ENCODE measurements at places on chromosomes 12 and 14.

DNA sequence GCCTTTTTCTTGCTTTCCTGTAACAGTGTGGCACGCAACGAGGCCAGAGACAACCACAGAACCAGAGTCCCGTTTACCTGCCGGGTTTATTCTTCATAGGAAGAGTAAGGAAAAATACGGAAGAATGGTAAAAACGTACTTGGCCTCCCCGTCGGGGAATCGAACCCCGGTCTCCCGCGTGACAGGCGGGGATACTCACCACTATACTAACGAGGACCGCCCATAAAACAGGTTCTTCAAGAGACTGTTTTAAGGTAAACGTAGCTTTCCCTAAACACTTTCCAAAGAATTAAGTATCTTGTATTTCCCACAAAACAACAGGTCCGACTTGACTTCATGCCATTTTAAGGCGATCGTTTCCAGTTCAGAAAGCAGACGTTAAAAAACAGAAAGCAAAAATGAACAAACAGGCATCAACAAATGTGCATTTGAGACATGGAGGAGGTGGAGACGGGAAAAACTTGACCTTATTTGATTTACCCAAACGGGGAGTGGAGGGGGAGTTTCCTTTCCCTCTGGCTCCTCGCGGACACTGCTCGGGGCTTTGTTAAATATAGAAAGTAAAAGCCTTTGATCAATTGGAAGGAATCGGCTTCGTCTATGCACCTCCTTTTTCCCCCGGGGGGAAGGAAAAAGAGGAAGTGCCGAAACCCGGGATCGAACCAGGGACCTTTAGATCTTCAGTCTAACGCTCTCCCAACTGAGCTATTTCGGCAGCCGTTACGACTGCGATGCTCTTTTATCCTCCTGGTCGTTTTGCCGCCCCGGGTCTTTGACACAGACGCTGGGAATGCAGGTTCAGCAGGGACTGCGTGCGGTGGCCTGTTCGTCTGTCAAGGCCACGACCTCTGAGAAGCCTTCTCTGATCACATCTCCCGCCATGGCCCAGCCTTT is 13.0 kb upstream of the UBC start:
- no peaks in the 10 kb centered on the region for H3K27me3 ChIP-seq
- no peaks in the 10 kb centered on the region for H3K36me3 ChIP-seq
- DNase-seq = peak; percentile 81
- H3K27ac ChIP-seq = peak overlapping the region; percentile 67

- H3K4me3 ChIP-seq = peak overlapping the region; percentile 64
- no peaks in the 10 kb centered on the region for H3K27me3 ChIP-seq
- peak; percentile 82 for DNase-seq
- H3K36me3 ChIP-seq = peaks cover 7% of the 10 kb centered on the region
These were observed 796 bp downstream of the YAF2 start for GRCh38 chr12:42237052-42237852.

DNA sequence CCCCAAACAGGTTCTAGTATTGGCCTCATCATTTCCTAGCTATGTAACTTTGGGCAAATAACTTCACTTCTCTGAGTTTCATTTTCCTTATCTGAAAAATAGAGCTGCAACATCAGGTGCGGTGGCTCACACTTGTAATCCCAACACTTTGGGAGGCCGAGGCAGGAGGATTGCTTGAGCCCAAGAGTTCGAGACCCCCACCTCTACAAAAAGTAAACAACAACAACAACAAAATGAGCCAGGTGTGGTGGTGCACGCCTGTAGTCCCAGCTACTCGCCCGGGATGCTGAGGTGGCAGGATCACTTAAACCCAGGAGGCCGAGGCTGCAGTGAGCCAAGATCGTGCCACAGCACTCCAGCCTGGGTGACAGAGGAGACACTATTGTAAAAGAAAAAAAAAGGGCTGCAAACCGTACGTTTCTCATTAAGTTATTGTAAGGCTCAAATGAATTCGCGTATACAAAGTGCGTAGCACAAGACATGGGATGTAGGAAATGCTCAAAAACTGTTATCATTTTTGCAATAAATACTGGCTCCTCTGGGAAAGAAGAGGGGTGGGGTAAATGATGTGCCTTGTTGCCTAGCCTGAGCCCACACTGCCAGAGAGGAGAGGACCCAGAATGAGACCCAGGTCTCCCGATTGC is 903 bp downstream of the C12orf76 start:
- H3K4me3 ChIP-seq = peak overlapping the region; percentile 79
- H3K36me3 ChIP-seq = peaks cover under 1% of the 10 kb centered on the region
- no peak for DNase-seq
- H3K27me3 ChIP-seq = no peaks in the 10 kb centered on the region
- peak overlapping the region; percentile 87 for H3K27ac ChIP-seq

DNA sequence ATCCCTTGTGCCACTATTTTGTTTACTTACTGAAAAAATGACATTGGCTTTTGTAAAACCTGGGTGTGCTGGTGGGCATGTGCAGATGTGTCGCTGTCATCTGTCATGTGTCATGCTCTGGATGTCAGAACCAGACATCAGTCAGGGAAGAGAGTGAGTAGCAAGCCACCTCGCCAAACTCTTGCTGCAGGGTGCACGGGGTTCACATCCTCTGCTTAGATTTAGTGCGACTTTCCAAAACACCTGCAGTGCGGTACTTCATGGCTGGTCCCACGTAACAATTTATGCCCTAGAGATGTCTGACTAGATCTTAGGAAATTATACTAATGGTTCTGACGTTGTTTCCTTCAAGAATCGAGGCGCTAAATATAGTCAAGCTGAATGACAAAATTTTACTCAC is 106.7 kb downstream of the CRADD start:
- H3K4me3 ChIP-seq = no peak overlapping the region
- peak; percentile 15 for DNase-seq
- no peaks in the 10 kb centered on the region for H3K27me3 ChIP-seq
- peaks cover 22% of the 10 kb centered on the region for H3K4me1 ChIP-seq
- H3K36me3 ChIP-seq = no peaks in the 10 kb centered on the region

GRCh38 chr14:78834766-78835451 is 664.7 kb downstream of the NRXN3 start:
- H3K27me3 ChIP-seq = no peaks in the 10 kb centered on the region
- no peak overlapping the region for H3K4me3 ChIP-seq
- H3K36me3 ChIP-seq = no peaks in the 10 kb centered on the region
- no peaks in the 10 kb centered on the region for H3K4me1 ChIP-seq
- no peak for DNase-seq
- no peak overlapping the region for H3K27ac ChIP-seq

DNA sequence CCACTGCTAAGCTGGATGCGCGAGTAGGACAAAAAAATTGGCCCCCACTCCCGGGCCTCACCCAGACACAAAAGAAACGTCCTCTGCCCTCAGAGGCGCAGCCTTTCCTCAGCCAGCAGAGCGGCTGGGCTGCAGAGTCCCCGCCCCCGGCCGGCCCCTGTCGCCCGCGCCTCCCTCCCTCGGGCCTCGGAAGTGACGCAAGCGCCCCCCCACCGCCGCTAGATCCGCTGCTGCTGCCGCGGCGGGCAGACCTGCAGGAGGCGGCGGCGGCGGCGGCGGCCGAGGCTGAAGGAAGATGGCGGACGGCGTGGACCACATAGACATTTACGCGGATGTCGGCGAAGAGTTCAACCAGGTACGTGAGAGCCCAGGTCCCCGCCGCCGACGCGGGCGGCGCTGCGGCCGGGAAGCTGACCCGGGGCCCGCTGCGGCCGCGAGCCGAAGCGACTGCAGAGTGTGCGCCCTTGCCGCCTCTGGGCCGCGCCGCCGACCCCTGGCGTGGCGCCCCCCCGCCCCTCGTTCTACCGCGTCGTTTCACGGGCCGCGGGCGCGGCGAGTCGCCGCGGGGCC is at the start of gene CPSF6:
Gene CPSF6, plus strand, starts transcription at position 218 of the 570 bp plus-strand sequence. Its CDS starts 78 bp downstream, at position 296.
- H3K27ac ChIP-seq = peak within 1 kb of the TSS; percentile 85
- no peaks in the 10 kb centered on the region for H3K27me3 ChIP-seq
- H3K4me1 ChIP-seq = peaks cover 30% of the 10 kb centered on the region
- H3K4me3 ChIP-seq = peak within 1 kb of the TSS; percentile 87
- peaks cover under 1% of the 10 kb centered on the region for H3K36me3 ChIP-seq

- peaks cover 36% of the 10 kb centered on the region for H3K4me1 ChIP-seq
- no peaks in the 10 kb centered on the region for H3K36me3 ChIP-seq
These were observed 8.5 kb downstream of the VASH1 start for GRCh38 chr14:76769636-76770292.

DNA sequence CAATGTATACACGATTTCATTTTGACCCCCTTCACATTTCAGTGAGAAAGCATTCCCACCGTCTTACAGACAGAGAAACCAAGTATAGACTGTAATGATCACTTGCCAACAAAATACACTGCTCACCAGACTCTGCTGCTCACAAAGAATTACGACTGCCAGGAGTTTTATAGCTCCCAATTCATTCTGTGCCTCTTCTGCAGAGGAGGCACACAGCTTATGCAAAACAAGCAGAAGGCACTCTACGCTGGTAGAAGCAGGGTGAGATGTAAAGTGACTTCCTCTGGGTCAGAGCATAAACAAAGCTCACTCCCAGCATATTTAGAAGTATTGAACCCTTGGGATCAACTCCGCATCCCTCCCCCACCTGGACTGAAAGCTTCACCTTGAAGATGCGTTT is 14.6 kb downstream of the SPTB start:
- H3K4me3 ChIP-seq = no peak overlapping the region
- no peak overlapping the region for H3K27ac ChIP-seq
- DNase-seq = no peak
- no peaks in the 10 kb centered on the region for H3K36me3 ChIP-seq
- H3K4me1 ChIP-seq = no peaks in the 10 kb centered on the region

GRCh38 chr12:44002607-44003006 is 166.7 kb downstream of the TMEM117 start:
- H3K36me3 ChIP-seq = no peaks in the 10 kb centered on the region
- no peaks in the 10 kb centered on the region for H3K4me1 ChIP-seq
- no peak for DNase-seq
- H3K4me3 ChIP-seq = no peak overlapping the region
- H3K27ac ChIP-seq = no peak overlapping the region
- no peaks in the 10 kb centered on the region for H3K27me3 ChIP-seq

Measured in CD4-positive, alpha-beta T cell (primary cell).